Osteoblast (primary cell): ENCODE measurements at places on chromosomes 7 and 10.
A peak's percentile ranks its signal among the peaks of the same experiment; 100 is the strongest.

DNA sequence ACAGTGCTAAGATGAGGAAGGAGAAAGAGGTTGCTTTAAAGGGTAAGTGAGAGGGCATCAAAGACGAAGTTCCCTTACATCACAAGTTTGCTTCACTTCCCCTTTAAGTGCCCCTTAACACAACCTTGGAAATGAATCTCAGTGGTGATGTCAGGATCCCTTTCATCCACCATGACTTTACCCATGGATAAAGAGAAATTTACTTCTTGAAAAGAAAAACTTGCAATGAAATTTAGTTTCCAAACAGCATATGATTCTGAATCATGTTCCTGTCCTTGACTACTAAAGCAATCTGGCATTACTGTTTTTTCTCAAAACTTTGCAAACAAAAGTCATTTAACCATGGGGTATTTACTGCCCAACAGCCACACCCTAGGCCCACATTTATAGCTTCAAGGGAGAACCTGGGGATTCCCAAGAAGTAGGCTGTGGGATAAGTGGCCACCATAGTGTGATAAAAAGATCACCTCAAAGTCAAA, 135.9 kb downstream of the ITGB8 start:
- no peak for DNase-seq

DNA sequence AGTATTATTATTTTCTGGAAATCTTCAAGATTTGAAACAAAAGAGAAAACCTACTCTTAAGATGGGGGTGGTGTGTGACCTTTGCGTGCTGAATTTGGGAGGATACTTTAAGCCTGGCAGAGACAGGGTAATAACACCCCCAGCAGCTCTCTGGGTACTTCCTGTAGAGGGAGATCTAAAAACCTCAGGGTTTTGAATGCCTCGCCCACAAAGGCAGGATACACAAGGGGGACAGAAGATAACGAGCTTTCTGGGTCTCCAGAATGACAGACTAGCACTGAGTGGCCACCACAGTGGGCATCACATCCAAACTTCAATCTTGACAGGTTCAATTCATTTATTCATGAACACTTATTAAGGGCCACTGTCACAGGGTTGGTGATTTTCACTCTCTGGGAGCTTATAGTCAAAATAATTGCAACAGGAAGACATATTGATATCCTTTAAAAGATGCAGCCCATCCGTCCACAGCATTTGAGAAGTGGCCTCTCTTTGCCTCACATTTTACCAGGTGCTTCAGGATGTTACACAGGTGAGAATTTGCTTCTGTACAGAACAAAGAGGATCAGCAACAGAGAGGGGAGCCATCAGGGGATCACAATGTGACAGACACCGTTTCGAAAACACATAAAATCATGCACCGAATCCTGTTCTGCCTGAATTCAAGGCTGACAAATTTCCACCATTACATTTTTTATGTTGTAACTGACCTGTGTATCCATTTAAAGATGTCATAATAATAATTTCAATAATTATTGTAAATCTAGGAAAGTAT, 14.3 kb downstream of the CPA1 start:
- DNase-seq, result no peak

- no peak for DNase-seq
Measured at GRCh38 chr7:126774077-126774476, 478.7 kb downstream of the GRM8 start.

DNA sequence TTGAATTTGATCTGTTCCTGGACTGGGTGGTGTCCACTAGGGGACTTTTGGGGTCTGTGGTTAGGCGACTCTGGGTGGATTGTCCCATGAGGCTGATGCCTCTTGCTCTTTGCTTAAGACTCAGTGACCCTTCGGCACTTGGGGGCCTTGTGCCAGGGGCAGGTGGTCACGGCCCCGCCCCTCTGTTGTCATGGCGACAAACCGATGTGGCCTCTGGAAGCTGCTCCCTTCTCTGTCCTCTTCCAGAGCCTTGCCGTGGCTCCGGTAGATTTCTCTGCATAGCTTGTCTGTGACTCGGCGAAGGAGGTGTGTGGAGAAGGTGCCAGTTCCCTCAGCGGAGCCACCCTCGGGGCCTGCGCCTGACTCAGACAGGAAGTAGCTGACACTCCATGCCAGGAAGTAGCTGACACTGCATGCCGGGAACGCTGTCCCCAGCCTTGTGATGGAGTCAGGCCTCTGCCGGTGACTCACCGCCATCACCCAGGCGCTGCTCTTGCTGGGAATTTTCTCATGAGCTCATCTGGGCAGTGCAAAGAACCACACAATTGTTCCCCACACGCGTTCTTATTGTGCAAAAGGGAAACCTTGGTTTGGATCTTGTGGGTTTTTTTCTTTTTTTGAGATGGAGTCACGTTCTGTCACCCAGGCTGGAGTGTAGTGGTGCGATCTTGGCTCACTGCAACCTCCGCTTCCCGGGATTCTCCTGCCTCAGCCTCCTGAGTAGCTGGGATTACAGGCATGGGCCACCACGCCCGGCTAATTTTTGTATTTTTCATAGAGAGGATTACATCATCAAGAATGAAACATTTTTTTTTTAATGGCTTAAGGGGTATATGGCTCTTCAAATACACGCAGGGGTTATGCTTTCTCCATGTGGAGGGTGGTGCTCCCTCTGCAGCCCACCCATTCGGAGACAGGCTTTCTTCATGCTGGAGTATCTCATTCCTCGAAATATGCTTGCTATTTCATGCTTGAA, 72.6 kb downstream of the PFKFB3 start:
- DNase-seq, result peak; percentile 95

- peak; percentile 76 for DNase-seq
Measured at GRCh38 chr10:133465950-133466474, 12.3 kb downstream of the SCART1 start.

- DNase-seq, result no peak
Measured at GRCh38 chr10:73964743-73965142, 33.2 kb upstream of the VCL start.

GRCh38 chr10:112313911-112314310, 30.7 kb downstream of the TECTB start:
- no peak for DNase-seq

DNA sequence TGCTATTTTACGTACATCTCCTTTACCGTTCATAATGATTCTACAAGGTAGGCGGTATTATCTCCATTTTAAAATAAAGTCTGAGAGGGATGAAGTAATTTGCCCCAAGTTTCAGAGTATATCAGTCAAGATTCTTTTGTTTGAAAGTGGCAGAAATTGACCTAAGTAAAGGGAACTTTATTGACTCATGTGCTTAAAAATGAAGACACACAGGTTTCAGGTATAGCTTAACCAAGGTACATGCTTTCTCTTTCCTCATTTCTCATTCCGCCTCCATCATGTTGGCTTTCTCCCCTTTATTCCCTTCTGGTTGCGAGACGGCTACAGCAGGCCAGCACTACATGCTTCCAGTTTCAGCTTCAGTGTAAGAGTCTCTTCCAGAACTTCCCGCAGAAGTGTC, 77.5 kb downstream of the NOC3L start:
- no peak for DNase-seq

DNA sequence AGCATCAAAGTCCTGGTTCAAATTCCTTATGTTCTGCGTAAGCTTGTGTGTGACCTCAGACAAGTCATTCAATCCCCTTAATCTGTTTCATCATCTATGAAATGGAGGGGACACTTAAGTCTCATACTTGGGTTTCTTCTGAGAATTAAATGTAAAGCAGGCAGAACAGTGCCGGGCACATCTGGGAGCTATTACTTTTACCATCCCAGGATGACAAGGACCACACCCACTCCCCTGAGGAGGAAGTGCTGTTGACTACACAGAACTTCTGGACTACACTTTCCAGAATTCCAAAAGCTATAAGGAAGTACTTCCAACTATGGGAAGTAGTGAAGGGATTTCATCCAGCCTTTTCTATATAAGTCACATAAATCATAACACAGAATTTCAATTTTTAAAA, 294.9 kb downstream of the IPMK start:
- DNase-seq, result peak; percentile 23

- no peak for DNase-seq
Measured at GRCh38 chr7:92325858-92326257, 80.1 kb downstream of the ANKIB1 start.

DNA sequence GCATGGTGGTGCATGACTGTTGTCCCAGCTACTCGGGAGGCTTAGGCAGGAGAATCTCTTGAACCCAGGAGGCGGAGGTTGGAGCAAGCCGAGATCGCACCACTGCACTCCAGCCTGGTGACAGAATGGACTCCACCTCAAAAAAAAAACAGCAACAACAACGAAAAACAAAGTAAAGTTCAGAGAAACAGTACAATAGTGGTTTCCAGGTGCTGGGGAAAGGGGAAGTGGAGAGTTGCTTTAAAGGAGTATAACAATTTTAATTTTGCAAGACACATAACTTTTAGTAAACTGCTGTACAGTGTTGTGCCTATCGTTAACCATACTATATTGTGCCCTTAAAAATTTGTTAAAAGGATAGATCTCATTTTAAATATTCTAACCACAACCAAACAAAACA, 662.7 kb upstream of the POT1 start:
- DNase-seq, result no peak

DNA sequence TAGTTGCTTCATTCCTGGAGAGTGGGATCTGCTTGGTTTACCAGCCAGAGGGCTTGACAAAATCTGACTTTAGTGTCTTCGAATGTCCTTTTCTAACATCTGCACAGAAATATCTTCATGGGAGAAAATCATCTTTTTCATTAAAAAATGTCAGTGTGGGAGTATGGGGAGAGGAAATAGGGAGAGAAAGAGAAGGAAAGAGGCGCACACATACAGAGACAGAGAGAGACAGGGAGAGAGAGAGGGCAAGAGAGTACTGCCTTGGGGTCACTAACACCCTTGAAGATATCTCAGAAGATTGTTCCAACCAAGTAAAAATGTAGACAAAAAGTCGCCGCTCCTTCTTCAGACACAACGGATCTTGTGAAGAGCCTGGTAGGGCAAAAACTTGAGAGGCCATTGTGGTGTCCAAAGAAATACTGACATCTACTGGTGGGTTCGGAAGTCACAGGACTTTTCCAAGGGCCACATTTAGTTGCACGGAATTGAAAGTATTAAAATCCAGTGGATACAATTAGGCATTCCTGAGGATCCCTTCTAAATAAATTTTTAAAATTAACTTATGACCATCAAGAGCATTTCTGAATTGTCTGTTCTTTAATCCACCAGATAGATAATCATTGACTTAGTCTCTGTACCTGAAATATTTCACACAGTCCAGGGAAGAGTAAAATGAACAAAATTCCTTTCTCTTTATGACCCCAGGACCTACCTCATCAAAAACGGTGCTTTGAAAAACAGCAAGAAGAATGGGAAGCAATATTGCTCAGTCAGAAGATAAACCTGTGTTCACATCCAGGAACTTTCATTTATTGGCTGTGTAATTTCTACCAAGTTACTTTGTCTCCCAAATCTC, 29.7 kb downstream of the VIM start:
- DNase-seq, result no peak

DNA sequence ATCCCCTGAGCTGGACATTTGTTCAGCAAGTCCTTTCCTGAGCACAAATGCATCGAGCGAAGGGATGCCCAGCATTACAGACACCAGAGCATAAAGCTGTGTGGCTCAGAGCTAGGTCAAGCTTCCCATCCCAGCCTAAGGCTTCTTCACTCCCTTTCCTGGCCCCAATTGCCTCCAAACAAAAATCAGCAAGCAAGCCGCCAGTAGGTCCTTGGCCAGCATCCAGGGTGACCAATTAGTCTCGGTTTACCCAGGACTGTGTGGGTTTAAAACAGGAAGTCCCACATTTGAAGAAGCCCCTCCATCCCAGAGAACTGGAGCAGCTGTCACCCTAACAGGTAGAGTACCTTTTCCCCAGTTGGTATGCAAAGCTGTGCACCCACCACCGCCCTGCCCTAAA, 51.2 kb downstream of the PRKAG2 start:
- no peak for DNase-seq

DNA sequence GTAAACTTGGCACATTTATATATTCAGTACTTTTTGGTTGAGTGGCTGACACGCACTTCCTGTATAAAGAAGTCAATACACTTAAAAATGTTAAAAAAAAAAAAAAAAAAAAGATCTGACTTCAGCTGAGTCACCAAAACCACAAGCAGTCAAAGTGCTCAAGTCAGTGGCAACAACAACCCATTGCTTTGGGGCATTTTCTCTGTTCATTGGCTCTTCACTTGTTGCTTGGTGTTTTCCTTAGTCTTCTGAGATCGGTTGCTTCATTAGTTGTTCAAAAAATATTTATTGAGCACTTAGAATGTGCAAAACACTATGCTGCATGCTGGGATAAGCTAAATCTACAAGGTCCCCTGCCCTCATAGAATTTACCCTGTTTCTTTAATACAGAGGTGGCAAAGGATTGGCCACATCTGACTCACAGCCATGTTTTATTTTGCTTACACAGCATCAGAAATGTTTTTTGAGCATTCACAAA, 63.7 kb downstream of the ZNRF2 start:
- peak; percentile 31 for DNase-seq

GRCh38 chr7:113071465-113071864, 15.2 kb downstream of the GPR85 start:
- DNase-seq, result no peak

DNA sequence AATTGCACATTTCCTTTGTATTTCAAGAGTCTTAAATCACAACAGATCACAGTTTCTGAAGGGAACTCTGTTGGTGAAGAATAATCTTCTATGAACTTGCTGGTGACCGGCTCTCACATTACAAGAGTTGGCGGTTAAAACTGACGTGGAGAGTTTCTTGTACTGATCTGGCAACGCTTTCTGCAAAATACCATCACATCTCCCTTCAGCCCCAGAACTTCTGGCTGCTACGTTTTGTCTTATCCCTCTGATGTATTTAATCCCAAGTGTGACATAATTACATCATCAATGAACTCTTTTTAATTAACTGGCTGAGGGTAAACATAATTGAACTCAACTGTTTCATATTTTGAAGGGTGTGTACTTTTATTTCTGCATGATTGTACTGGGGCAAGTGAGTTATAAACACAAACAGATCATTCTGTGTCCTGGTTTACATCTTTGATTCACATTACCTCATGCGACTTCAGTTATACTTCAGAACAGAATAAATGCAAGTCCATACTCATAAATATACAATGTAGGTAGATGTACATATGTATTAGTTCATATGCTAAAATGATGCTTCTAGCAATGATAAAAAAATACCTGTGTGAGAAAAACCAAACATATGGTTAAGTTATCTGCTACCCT, 105.1 kb upstream of the NPVF start:
- DNase-seq, result no peak

GRCh38 chr7:4026941-4027486, 655.1 kb upstream of the FOXK1 start:
- no peak for DNase-seq

DNA sequence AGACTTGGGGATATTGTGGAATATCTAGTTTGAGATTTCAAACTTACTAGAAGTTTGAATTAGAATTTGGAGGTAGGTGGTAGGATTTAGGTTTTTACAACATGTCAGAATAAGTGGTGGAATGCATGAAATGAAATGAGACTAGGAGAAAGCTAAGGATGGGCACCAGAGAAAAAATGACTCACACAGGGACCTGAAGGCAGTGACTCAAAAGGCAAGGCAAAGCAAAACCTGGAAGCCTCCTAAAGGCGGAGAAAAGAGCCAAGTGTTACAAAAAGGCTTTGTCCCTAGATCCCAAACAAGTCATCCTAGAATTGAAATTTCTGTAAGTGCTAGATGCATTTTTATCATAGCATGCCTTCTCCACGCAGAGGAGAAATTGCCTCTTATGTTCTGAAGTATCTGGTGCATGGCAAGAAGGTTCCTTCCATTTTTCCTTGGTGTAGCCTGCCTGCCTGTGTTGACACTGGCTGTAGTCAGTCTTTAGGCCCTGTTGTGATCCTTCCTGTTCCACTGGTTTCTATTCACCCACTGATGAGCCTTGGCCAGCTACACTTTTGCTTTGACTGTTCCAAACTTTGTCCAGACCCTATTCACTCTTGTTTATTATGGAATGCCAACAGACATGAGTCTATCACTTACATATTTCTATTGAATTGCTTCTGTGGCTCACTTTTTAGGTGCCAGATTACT, 109.3 kb downstream of the ETV1 start:
- DNase-seq, result peak; percentile 64
